Activated T-helper 17 cell treated with anti-CD3 and anti-CD28 coated beads, Interleukin-2, amount 50 U/mL, for 72 hours (primary cell): ENCODE measurements at places on chromosomes 7 and 10. TPM values are rescaled to one million over a fixed set of nuclear protein-coding genes. Genes with fewer than 3 reads are reported as not detected.

DNA sequence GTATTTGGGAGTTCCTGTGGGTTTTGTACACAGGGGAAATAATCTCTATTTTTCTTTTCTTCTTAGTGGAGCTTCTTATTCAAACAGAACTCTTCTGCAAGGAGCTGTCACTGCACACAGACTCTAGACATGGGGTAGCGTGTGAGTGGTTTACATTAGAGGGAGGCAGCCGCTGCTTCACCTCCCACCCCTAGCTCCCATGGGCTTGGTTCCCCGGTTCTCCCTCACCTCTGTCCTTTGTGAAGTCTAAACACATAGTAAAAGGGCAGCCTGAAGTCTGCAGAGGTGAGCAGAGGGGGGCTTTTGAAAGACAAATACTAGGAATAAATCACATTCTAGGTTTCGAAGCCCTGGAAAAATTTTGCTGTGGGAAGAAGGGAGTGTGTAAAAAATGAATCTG lies 5.5 kb downstream of the ASB4 start:
- no peak overlapping the region for H3K27ac ChIP-seq
- H3K4me3 ChIP-seq, result no peak overlapping the region
- peaks cover 6% of the 10 kb centered on the region for H3K27me3 ChIP-seq
- no peaks in the 10 kb centered on the region for H3K4me1 ChIP-seq

- H3K27me3 ChIP-seq, result peaks cover 10% of the 10 kb centered on the region
- peaks cover 4% of the 10 kb centered on the region for H3K4me1 ChIP-seq
- ATAC-seq, result no peak
Measured at GRCh38 chr10:59627366-59628018, 82.2 kb downstream of the SLC16A9 start.

DNA sequence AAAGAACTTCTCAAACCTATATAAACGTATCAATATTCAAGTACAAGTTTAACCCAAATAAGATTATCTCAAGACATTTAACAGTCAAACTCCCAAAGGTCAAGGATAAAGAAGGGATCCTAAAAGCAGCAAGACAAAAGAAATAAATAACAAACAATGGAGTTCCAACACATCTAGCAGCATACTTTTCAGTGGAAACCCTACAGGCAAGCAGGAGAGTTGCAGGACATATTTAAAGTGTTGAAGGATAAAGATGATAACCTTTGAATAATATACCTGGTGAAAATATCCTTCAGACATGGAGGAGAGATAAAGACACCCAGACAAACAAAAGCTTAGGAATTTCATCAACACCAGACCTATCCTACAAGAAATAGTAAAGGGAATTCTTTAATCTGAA lies 82.8 kb downstream of the TES start:
- H3K36me3 ChIP-seq, result no peaks in the 10 kb centered on the region
- no peak overlapping the region for H3K4me3 ChIP-seq
- no peaks in the 10 kb centered on the region for H3K4me1 ChIP-seq
- peaks cover 42% of the 10 kb centered on the region for H3K27me3 ChIP-seq

- H3K27ac ChIP-seq, result no peak overlapping the region
- H3K4me3 ChIP-seq, result no peak overlapping the region
- H3K4me1 ChIP-seq, result peaks cover 53% of the 10 kb centered on the region
- H3K27me3 ChIP-seq, result no peaks in the 10 kb centered on the region
- no peak for ATAC-seq
- peaks cover 42% of the 10 kb centered on the region for H3K36me3 ChIP-seq
Measured at GRCh38 chr7:55540226-55540858, 32.0 kb downstream of the VOPP1 start.

DNA sequence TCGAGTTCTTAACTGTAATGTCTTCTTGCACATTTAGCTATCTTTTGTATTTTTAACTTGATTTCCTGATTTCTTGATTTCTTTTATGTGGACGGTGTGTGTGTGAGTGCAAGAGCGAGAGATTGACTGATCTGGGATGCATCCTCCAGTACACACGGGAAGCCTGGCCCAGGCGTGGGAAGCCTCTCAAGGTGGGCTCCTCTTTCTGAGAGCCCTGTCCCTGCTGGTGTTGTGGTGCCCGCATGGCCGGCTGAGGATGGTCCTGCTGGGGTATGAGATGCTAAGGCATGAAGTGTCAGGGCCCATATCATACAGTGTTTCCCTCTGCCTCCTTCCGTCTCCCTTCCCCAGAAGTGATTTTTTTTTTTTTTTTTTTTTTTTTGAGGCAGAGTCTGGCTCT lies 130.8 kb upstream of the TCERG1L start:
- H3K4me3 ChIP-seq, result no peak overlapping the region
- no peaks in the 10 kb centered on the region for H3K4me1 ChIP-seq
- peaks cover 7% of the 10 kb centered on the region for H3K27me3 ChIP-seq
- no peak for ATAC-seq
- no peaks in the 10 kb centered on the region for H3K36me3 ChIP-seq

- no peak overlapping the region for H3K27ac ChIP-seq
- H3K4me1 ChIP-seq, result no peaks in the 10 kb centered on the region
- no peak for ATAC-seq
- no peaks in the 10 kb centered on the region for H3K27me3 ChIP-seq
- H3K36me3 ChIP-seq, result no peaks in the 10 kb centered on the region
Measured at GRCh38 chr7:101985903-101986734, 168.7 kb downstream of the CUX1 start.

DNA sequence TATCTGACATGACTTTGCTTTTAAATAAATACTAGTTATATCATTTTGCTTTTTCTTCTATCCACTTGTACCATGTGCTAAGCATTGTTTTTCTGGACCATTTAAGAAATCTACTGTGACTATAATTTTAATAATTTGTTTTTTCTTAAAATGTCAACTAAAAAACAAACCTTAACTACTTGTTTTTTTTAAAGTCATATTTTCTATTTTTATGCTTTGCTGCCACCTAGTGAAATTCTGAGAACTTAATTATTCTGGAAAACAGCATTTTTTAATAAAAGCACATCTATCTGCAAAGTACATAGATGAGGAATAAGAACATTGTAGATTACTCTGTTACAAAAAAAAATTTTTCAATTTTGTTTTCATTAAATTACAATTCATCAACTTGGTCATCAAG lies 47.4 kb downstream of the ORC5 start:
- no peak overlapping the region for H3K4me3 ChIP-seq
- H3K4me1 ChIP-seq, result no peaks in the 10 kb centered on the region
- no peak for ATAC-seq
- no peaks in the 10 kb centered on the region for H3K27me3 ChIP-seq
- no peak overlapping the region for H3K27ac ChIP-seq

DNA sequence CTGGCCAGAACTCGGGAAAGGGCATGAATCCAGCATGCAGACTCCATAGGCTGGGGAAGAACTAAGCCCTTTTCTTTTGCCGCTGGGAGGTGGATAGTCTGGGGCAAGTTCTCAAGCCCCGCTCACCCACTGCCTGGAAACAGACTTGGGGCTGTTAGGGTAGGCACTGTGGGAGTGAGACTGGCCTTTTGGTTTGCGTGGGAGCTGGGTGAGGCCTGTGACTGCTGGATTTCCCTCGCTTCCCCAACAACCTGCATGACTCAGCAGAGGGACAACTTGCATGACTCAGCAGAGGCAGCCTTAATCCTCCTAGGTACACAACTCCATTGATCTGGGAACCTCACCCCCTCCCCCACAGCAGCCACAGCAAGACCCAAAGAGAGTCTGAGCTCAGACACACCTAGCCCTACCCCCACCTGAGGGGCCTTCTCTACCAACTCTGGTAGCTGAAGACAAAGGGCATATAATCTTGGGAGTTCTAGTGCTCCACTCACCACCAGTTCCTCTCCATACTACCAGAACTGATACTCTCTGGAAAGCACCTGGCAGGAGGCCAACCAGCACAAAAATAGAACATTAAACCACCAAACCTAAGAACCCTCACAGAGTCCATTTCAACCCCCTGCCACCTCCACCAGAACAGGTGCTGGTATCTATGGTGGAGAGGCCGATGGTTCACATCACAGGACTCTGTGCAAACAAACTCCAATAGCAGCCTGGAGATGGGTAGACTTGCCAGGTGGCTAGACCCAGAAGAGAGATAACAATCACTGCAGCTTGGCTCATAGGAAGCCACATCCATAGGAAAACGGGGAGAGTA lies 81.4 kb upstream of the LAMB4 start:
- no peaks in the 10 kb centered on the region for H3K36me3 ChIP-seq
- H3K27me3 ChIP-seq, result peaks cover 22% of the 10 kb centered on the region
- no peak overlapping the region for H3K27ac ChIP-seq

DNA sequence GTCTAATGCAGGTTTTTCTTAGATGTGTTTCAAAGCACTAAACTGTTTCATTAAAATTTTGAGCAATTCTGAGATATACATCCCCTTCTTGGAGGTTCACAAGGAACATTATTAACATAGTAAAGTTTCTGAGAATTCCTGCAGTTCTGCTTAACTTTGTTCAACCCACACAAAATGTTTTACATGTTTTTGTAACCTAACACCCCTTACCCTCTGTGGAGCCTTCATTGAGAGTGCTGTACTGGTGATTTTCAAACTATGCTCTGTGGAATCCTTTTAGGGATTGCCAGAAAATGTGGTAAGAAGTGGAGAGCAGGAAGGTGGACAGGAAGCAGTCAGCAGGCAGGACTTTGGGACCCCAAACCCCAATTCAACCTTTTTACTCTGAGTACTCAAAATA lies 53.6 kb upstream of the ABCB5 start:
- H3K36me3 ChIP-seq, result no peaks in the 10 kb centered on the region
- no peak overlapping the region for H3K27ac ChIP-seq
- H3K27me3 ChIP-seq, result no peaks in the 10 kb centered on the region
- ATAC-seq, result no peak
- no peak overlapping the region for H3K4me3 ChIP-seq

DNA sequence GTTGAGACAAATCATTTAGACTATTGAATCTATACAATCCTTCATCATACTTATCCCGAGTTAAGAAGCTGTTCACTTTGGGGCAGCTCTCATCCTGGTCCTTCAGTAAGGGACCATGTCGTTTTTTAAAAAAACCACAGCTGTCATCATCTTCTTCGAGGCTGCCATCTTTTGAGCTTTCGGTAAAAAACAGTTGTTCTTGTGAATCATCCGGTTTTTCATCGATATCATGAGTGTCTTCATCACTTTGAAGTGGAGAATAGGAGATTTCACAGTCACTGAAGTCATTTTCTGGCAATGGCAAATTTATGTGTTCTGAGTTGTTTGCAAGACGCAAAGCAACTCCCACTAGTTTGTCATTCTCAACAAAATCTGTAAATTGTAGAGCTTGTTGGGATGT lies 3.9 kb downstream of the DCLRE1A start:
- peaks cover 42% of the 10 kb centered on the region for H3K36me3 ChIP-seq
- H3K4me3 ChIP-seq, result peak overlapping the region; percentile 68
- H3K4me1 ChIP-seq, result peaks cover 15% of the 10 kb centered on the region
- peak overlapping the region; percentile 70 for H3K27ac ChIP-seq

GRCh38 chr10:104642658-104643302 lies 1.7 kb downstream of the SORCS3 start:
- peaks cover 49% of the 10 kb centered on the region for H3K27me3 ChIP-seq
- no peaks in the 10 kb centered on the region for H3K36me3 ChIP-seq
- ATAC-seq, result peak; percentile 18
- H3K4me3 ChIP-seq, result no peak overlapping the region
- no peak overlapping the region for H3K27ac ChIP-seq
- H3K4me1 ChIP-seq, result no peaks in the 10 kb centered on the region

GRCh38 chr10:28581916-28582315 lies 49.0 kb downstream of the WAC start:
- H3K4me3 ChIP-seq, result peak overlapping the region; percentile 0
- ATAC-seq, result no peak
- peak overlapping the region; percentile 0 for H3K27ac ChIP-seq
- peaks cover 54% of the 10 kb centered on the region for H3K4me1 ChIP-seq
- peaks cover 96% of the 10 kb centered on the region for H3K36me3 ChIP-seq

DNA sequence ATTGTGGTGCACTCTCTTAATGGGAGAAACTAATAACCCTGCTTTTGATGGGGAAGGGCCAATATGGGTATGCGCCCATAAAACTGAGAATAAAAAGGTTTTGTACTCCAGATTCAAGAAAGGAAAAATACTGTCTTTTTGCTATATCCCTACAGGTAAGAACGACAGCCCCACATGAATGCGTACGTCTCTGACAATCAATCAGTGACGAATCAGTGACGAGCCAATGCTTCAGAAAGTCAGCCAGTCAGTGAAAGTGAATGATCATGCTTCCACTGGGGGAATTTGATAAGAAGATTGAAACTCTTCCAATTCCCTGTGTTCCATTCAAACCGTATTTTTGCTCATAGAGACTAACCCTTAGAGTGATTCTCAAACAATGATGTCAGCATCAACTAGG lies 26.3 kb downstream of the ARL5B start:
- no peak for ATAC-seq
- no peak overlapping the region for H3K4me3 ChIP-seq
- H3K36me3 ChIP-seq, result peaks cover 12% of the 10 kb centered on the region

DNA sequence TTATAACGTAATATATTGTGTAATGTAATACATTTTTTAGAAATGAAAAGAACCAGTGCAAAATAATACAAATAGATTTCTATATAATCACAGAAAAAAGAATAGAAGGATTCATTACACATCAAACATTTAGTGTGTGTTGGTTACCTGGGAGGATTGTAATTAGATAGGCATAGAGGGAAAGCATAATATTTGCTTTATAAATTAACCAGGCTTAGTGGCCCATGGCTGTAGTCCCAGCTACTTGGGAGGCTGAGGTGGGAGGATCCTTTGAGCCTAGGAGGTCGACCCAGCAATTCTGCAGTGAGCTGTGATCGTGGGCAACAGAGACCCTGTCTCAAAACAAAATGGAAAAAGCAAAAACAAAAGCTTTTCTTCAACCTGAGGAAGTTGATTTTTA lies 5.0 kb upstream of the CNOT4 start:
- no peak overlapping the region for H3K27ac ChIP-seq
- no peaks in the 10 kb centered on the region for H3K4me1 ChIP-seq
- no peak overlapping the region for H3K4me3 ChIP-seq
- no peaks in the 10 kb centered on the region for H3K36me3 ChIP-seq
- no peak for ATAC-seq

GRCh38 chr7:33539659-33540400 lies 365.5 kb upstream of the BMPER start:
- peaks cover 53% of the 10 kb centered on the region for H3K36me3 ChIP-seq
- H3K4me1 ChIP-seq, result peaks cover 2% of the 10 kb centered on the region
- ATAC-seq, result no peak
- H3K4me3 ChIP-seq, result no peak overlapping the region

- peak; percentile 88 for ATAC-seq
- no peaks in the 10 kb centered on the region for H3K4me1 ChIP-seq
- no peak overlapping the region for H3K27ac ChIP-seq
- peaks cover 17% of the 10 kb centered on the region for H3K27me3 ChIP-seq
- H3K4me3 ChIP-seq, result no peak overlapping the region
- H3K36me3 ChIP-seq, result no peaks in the 10 kb centered on the region
Measured at GRCh38 chr7:37709631-37710509, 26.3 kb downstream of the GPR141 start.

GRCh38 chr10:76436401-76436811 lies 1005.0 kb downstream of the LRMDA start:
- no peaks in the 10 kb centered on the region for H3K36me3 ChIP-seq
- no peak for ATAC-seq

Gene CFAP46
- total RNA-seq, result not detected

Gene VSTM4
- 0.13 TPM for total RNA-seq

Gene EPHA1
- total RNA-seq, result 0.65 TPM

Gene SH2D4B
- total RNA-seq, result 0.11 TPM

Gene CCDC71L
- 19.4 TPM for total RNA-seq

Gene SH2B2
- 14.2 TPM for total RNA-seq

Gene MKI67
- total RNA-seq, result 281 TPM

Gene TRPV5
- 0.13 TPM for total RNA-seq

Gene COL26A1
- total RNA-seq, result not detected
